ENCODE measurements at places on chromosomes 1 and 21.

- peak; percentile 63 for DNase-seq
Measured at GRCh38 chr1:56527548-56528302, 51.6 kb downstream of the PLPP3 start.

DNA sequence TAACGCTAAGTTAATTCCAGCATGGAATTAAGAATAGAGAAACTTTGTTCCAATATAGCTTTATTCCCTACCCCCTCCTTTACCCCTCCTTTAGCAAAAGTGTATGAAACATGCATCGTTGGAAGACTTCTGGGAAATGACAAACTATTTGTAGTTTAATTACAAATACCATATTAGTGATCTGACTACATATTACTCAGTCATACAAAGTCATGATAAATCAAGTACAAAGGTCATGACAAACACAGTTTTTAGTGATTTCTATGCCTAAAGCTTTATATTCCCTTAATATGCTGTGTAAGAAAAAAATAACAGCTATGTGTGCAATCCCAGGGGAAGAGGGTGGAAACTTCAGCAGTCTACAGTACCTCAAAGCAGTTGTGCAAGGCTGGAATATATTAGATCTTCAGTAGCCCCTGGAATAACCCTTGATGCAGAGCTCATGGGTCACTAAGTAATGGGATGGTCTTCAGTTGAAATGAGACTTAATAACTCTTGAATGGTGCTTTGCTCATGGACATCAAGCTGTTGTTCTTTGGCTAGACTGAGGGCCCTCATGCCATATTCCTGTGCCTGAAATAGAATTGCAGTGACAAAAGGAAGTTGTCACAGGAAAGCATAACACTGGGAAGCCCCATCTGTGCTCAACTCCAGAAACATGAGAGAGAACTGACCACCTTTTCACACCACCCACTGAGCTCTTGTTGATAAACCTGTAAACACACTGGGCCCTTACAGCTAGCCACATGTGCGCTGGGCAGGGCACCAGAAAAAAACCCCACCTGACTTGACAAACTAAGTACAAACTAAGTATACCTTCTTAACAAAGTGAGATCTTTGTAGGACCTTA is 25.3 kb downstream of the ZMYND12 start:
- no peak for DNase-seq

- DNase-seq, result no peak
Measured at GRCh38 chr1:114668784-114669561, 876 bp downstream of the DENND2C start.

DNA sequence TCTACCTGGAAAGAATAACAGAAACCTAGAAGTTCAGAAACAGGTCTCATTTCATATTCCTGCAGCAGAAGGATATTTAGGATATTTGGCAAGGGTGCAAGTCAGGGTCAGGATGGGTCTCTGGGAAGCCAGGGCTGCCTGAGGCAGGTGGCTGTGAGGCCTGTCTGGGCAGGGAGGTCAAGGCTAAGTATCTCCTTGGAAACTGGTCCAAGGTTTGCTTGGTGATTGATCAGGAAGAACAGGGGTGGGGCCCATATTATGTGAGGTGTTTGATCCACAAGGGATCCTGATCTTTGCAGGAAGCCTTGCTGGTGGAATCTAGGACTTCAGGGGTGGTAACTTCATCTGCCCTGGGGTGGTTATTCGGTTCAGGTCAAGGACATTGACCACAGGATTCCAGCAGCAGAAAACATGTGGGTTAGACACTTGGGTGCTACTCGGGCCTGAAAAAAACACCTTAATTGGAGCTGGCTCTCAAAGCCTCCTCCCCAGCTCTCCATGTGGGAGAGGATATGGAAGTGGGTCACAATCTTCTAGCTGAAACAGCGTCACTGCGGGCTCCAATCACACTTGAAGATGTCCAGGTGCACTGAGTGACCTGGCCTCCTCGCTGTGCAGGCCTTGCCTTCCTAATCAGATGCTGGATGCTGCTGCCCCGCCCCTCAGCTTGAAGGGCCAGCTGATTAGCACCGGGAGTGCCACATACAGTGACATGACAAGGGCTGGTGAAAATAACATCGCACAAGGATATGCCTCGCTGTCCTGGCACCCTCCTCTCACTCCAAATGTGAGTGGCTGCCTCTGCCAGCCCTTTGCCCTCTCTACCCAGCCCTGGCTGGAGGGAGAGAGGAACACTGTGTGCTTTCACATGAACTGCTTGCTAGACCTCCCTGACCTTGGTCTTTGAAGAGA is 8.7 kb downstream of the CTNNBIP1 start:
- DNase-seq, result no peak

DNA sequence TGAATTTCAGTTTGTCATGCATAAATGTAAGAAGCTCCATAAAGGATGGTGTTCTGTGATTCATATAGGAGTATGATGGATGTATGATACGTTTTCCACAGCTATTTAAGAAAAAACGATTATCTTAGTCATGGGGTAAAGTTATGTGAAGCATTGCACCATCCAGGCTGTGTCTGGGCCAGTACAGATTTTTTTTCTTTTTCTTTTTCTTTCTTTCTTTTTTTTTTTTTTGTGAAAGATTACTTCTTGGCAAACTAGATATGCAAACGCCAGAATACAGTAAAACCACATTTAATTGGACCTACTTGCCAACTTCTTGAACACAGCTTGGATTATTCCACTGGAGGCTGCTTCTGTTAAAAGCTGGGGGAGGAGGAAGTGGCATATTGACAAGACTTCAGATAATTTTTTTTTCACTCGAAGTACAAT is 14.9 kb downstream of the ZBTB18 start:
- no peak for DNase-seq

GRCh38 chr1:166036092-166036491 is 130.7 kb downstream of the FAM78B start:
- peak; percentile 95 for DNase-seq

DNA sequence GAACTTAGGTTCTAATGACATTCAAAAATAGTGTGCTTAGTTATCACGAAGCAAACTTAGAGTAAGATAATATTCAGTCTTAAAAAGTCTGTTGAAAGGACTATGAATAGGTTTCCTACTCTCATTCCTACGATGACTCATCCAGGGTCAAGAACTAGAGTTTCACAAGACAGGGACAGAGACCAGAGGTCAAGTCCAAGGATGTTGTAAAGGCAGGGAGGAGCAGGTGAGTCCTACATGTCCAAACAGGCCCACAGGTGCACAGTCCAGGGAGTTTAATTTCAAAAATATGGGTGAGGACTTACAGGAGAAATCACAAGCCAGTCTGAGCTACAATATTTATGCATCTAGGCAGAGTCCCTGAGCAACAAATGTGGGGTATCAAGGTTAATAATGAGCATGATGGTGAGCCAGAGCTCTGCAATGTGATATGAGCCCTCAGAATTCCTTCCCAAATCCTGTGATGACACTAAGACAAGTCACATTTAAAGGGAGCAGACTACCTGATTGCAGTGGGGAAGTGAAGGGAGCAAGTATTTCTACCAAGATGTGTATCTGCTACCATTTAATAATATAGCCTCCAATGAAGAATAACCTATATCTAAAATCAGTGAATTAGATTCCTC is 100.0 kb upstream of the NRIP1 start:
- DNase-seq, result no peak

DNA sequence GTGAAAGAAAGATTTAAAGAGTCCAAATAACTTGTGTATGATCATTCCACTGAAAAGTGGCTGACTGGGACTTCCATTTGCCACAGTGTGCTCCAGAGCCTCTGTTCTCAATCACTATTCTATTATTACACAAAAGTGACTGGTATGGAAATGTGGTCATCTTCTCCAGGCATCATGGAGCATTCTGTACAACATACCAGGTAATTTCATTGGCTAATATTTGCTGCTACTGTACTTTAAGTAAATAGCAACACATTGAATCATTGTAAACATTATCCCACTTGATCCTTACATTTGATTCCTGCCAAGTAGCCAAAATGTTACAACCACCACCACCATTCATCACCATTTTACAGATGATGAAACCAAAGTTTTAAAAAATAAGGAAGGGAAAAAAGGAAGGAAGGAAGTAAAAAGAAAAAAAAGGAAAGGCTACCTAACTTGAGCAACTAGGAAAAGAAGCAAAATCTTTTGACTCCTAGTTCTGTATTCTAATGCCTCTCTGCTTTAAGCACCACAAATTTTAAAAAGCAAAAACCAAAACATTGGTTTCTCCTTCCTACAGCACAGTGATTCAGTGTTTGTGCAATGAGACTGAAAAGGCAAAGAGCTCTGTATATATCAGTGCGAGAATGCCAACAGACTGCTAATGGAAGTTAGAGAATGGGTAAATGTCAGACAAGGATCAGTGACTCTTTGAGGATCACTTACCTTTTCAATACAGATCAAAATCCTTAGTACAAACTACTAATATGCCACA is 361.4 kb upstream of the PTBP2 start:
- DNase-seq, result no peak

- DNase-seq, result no peak
Measured at GRCh38 chr1:208172423-208173145, 71.6 kb downstream of the PLXNA2 start.

DNA sequence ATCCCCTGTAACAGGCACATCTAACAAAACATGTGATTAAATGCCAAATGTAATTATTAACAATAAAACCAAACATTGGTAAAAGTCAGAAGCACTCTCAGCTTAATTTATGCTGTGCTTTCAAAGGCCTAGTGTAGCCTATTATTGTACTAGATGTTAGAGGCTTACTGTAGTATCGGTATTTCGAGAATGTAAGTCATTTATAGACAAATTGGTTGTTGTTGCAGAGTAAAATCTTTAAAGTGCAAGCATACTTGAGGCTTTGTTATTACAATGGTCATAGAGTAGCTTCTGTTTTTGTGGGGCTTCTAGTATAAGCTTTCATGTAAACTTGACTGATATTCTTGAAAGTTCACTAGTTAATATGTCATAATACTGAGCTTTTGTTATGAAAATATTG is 965.8 kb downstream of the PLA2G4A start:
- DNase-seq, result no peak

DNA sequence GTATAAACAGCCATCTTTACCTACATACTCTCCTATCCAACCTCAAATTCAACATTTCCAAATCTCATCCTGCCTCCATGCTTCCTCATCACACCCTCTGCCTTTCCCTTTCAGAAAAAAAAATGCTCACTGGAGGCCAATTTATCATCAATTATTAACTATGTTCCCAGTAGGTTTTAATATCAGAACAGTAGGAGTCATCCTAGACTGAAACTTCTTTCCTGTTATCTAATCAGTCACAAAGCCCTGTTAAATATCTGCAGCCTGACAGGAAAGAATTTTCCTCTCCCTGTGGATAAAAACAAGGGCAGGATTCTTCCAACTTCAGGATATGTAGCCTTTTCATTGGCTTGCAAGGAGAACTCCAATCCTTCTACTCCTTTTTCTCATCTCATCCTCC is 28.4 kb downstream of the EGLN1 start:
- no peak for DNase-seq

DNA sequence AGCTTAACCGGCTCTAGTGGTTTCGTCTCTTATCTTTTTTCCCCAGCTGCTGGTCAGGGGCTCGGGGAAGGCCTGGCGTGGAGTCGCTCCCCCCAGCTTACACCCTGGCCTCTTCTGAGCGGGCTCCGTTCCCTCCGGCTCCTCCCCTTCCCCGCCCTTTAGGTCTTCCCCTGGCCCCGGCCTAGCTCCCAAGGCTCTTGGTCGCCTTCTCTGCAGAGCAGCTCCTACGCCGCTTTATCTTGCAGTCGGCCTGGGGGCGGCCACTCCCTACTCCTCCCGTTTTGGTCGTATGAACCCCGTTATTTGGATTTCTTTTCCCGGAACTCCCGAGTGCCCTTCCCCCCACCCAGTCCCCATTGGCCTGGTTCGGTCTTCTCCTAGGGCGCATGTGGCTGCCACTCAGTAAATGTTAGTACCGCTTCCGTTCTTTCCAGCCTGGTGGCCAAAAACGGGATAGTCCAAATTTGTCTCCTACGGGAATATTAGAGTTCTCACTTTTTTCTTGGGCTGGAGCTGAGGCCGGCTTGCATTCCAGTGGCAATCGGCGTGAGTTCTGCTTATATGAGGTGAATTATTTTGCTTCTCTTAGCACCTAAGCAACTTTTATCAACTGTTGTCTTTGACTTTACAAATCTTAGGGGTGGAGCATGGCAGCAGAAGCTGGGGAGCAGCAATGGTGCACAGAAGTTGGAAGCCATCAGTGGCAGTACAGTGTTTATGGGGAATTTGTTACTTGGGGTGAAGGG is 467 bp downstream of the THRAP3 start:
- DNase-seq, result peak; percentile 90

GRCh38 chr1:181117648-181118449 is 29.3 kb downstream of the IER5 start:
- peak; percentile 63 for DNase-seq

- DNase-seq, result no peak
Measured at GRCh38 chr1:168583571-168583970, 7.2 kb downstream of the XCL1 start.

DNA sequence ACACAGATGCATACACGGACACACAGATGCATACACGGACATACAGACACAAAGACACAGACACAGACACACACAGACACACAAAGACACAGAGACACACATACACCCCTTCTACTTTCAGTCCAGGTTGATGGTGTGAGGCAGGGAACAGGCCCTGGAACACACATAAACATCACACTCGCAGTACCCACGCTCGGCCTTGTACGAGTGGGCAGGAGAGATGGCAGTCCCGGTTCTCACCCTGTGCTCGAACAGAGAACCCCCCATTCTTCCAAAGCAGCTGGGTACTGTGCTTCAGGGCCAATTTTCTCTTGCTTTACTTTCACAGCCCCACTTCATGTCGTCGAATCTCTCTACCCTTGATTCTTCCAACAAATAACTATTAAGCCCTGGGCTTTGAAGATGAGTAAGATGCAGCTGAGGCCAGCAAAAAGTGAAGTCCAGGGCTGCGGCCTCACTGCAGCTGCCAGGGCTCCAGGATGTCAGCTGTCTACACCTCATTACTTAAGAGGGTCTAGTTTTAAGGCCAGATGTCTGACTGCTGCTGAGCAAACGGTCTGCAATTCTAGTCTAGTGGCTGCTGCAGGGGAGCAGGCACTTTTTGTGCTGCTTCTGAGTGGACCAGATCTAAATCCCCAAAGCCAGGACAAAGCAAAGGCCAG is 90.1 kb downstream of the PGBD5 start:
- DNase-seq, result no peak
